CD4-positive, alpha-beta T cell treated with Interleukin-4 for 4 hours (primary cell): ENCODE measurements at places on chromosomes 2 and 18.

DNA sequence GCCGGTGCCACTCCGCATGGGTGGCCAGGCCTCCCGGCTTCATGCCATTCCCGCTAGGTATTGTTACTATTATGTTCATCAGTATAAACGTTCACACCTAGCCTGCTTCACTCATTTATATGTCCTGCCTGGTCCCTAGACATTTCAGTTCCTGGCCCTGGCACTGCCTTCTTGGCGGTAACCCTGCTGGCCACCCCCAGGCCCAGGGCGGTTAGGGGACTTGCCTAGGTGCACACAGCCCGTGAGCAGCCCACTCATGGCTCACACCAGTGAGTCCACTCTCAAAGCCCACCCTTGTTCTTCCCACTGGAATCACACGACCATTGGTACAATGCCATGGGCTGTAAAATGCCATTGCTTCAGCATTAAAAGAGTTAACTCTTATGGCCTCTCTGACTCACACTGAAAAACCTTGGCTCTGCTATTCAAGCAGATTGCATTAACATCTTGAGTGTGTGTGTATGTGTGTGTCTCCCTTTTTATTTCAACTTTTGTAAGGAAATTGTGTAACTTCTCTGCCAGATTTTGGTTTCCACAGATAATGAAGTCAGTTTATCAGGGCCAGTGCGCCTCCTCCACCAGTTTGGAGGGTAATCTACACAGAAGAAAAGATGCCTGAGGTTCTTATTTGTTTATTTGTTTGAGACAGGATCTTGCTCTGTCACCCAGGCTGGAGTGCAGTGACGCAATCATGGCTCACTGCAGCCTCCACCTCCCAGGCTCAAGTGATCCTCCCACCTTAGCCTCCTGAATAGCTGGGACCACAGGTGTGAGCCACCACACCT lies 74.2 kb downstream of the RAB31 start:
- DNase-seq = no peak

GRCh38 chr2:558302-558642 lies 118.9 kb downstream of the TMEM18 start:
- DNase-seq = no peak

- DNase-seq = no peak
Observed at GRCh38 chr18:35190948-35191697, 49.7 kb upstream of the ZNF397 start.

- peak; percentile 36 for DNase-seq
Observed at GRCh38 chr2:62038975-62039771, 133.7 kb downstream of the COMMD1 start.

- DNase-seq = no peak
Observed at GRCh38 chr2:85164145-85164569, 31.0 kb downstream of the TCF7L1 start.

GRCh38 chr18:62741584-62741983 lies 26.2 kb downstream of the PHLPP1 start:
- DNase-seq = no peak

DNA sequence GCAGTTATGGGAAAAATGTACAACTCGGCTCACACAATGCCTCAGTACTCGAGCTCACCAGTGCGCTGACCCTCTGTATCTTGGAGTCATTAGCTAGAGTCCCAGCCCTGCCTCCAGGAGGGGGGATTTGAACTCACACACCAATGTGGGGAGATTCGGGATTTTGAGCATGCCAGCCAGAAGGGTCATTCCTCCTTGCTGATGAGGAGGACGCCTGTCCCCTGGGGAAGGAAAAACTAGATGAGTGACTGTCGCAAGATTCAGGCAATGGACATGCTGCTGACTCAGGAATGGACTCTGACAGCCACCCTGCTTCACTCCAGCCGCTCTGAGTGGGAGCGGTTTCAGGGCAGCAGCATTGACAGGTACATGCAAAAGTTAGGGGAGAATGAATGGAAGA lies 20.6 kb downstream of the FIGN start:
- no peak for DNase-seq

DNA sequence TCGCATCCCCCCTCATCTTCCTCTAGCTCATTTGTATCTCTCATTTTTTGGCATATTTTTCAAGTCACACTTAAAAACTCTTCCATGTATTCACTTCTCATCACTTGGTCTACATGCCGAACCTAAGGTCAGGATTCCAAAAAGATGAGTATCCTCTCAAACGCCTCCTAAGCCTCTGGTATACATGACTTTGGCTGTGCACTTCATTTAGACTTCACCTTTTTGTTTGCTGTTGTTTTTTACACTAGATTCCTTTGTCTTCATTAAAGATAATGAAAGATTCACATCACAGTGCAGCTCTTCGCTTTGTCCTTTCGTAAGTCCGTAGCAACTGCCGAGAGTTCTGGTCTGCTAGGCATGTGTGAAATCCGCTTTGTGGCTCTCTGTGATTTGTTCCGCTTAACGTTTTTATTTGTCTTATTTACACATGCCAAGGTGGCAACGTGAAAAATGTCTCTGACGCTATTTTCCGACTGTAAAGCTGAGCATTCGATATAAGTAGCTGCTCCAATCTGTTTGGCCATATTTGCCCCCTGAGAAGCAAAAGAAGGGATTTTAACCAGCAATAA lies 17.7 kb downstream of the RND3 start:
- DNase-seq = no peak

DNA sequence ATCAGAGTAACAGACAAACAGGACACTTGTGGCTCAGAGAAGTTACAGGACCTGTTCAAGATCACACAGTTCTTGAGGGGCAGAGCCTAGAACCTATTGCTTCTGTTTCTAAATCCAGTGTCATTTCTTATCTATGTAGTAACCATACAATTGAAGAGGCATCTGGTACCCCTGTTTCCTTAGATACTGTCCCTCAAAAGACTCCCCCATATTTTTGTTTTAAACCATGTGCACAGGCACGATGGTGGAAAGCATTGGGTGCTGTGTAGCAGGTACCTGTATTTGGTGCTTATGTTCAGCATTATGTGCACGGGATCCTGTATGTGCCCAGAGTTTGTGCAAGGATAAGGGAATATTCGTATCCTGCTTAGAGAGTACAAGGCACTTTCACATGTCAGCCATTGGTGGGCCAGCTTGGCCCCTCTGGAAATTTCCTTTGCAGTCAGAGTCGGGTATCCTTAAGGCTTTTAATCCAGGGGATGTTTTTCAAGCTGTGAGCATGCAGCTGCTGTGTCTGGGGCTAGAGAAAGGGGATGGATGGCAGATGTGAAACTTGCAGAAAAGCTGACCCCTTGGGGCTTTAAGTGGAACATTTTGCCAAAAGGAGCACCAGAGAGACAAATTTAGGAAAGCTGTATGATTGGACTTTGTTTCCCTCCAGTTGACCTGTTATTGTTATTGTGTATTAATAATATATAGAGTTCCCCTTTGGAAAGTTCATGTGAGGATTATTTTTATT lies 2.1 kb downstream of the LBH start:
- no peak for DNase-seq

DNA sequence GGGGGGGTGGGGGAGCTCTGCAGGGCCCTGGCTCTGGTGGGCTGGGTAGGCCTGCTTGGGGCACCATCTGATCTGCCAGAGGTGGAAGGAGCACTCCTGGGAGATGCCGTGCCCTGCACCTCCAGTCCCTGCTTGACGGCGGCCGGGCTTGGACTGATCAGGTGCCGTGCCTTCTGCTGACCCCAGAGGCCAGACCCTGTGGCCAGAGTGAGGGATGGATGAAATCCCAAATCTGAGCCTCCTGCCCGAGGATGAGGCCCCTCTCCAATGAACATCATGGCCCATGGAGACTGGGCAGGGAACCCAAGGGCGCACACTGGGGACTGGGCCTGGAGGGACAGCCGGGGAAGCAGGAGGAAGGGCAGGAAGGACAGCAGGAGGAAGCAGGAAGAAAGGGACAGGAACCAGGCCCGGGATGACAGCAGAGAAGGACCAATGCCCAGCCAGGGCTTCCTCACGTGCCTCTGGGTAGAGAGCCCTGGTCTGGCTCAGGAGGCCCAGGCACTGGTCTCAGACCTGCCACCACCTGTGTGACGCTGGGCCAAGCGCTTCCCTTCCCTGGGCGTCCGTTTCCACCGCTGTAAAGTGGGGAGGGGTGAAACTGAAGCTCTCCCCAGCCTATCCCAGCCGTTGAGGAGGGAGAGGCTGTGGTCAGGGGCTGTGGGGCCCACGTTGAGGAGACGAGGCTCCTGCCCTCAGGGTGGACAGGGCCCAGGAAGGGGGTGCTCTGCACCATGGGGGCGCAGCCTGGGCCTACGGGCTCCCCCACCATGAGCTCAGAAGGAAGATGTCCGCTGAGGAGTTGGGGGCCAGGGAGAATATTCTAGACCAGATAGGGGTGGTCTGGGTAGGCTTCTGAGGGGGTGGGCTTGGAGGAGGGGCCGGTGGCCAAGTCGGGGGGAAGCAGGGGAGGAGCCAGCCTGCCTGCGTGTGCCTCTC lies 1.0 kb upstream of the GPR35 start:
- DNase-seq = no peak

DNA sequence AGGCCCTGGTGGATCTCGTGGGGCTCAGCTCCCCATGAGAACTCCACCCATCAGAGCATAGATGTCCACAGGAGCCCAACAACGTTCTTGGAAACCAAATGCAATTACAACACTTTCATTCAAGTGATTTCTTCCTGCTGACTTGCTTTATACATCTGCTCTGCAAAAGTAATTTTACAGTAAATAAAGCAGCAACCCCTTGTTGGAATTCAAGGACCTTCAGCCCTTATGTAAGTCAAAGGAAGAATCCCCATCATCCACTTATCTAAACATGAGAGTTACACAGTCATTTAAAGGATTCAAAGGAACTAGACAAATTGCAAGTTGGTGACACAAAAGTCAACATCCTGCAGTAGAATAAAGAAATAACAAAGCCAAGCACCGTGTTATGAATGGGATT lies 17.1 kb upstream of the ANTXR1 start:
- DNase-seq = no peak

GRCh38 chr2:47072018-47072691 lies 83.0 kb downstream of the STPG4 start:
- no peak for DNase-seq

GRCh38 chr18:24055009-24055804 lies 40.7 kb downstream of the TTC39C start:
- peak; percentile 24 for DNase-seq

DNA sequence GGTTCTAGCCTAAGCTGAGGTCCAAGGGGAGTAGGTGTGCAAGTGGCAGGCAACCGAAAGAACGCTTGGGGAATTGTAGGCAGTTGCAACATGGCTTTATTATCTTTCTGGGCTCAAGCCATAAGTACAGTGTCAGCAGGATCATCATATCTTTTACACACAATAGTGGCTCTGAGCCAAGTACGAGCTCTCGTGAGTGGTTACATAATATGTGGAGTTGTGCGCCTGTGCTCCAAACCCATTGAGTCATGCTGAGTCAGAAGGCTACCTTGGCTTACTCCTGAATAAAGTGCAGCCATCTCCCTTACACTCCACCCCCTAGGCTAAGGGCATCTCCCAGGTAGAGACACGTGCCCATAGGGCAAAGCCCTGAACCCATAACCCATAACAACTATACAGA lies 233.9 kb downstream of the SATB2 start:
- no peak for DNase-seq

GRCh38 chr2:11655495-11655894 lies 14.5 kb downstream of the NTSR2 start:
- DNase-seq = no peak

- DNase-seq = no peak
Observed at GRCh38 chr2:66431274-66431642, 3.7 kb upstream of the MEIS1 start.

DNA sequence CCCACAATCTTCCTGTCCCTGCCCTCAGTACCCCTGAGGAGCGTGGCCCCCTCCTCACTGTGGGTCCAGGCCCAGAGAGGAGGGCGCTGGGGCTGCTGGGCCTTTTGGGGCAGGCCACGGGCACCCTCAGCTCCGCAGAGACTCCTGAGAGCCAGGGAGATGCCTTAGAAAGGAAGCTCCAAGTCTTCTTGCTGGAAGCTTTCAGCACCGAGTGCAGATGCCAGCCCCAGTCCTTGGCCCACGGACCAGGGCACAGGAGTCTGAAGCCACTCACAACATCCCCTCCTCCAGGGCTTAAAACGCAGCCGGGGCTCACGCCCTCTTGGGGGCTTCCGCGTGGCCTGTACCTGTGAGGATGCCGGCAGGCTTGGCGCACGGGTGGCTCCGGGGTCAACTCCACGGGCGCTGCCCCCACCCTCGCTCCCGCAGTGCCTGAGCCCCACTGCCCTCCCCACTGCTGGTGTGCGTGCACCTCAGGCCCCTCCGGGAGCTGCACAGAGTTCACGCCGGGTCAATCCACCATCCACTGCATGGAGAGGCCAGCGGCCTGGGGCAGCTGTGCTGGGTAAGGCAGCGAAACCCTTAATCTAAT lies 72.1 kb upstream of the CTDP1 start:
- DNase-seq = no peak

- no peak for DNase-seq
Observed at GRCh38 chr2:213149294-213149875, 2.0 kb downstream of the IKZF2 start.

DNA sequence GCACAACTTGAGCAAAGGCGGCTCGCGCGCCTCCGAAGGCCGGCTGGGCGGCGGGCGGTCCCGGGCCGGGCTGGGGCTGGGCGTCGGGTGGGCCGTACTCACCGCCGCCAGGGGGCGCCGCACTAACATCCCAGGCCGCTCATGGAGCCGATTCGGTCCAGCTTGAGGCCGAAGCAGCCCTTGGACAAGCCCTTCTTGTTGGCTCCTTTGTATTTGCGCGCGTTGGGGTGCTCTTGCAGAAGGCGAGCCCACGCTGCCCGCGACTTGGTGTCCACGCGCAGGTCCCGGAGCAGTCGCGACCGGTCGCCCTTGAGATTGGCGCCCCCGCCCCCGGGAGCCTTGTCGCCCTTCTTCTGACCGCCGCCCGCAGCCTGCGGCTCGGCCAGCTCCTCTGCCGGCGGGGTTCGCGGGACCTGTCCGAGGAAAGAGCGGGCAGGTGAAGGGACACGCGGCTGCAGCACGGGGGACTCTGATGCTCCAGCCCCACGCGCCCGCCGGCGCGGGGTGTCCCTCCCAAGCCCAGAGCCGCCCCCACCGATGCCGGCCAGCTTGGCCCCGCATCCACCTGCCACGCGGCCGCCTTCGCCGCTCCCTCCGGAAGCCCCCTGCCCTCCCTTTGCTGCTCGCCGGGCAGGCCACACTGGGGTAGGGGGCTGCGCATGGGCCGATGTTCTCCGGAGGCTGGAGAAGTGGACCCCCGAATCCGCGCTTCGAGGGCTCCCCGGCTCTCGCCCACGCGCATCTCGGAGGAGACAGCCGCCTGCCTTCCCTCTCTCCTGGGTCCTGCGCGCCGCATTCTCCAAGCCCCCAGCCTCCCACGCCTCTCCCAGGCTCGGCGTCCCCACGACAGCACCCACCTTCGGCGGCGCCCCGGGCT lies 655 bp downstream of the NPPC start:
- DNase-seq = peak; percentile 45

DNA sequence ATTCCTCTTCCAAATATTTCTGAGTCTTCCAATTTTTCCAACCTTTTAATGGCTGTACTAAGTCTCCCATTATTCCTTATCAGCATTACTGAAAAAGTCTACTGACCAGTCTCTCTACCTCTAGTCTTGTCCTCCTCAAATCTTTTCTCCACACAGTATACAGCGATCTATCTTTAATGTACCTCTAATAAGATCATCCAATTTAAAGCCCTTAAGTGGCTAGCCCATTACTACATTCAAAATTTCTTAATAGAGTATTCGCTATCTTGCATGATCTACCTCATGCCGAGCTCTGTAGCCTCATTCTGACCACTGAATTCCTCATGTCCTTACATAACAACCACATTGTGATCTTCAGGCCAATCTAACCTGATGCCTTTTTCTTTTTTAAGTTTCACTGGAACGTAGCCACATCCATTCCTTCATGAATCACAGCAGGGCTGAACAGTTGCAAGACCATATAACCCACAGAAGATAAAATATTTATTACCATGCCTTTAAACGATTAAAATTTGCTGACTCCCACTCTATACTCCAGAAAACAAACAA lies 57.9 kb downstream of the SLC66A3 start:
- no peak for DNase-seq

- peak; percentile 54 for DNase-seq
Observed at GRCh38 chr2:10407841-10408648, 40.1 kb downstream of the ODC1 start.
